Calu3 (cell line): ENCODE measurements at places on chromosomes 16 and 17. TPM values are rescaled to one million over a fixed set of nuclear protein-coding genes. Genes with fewer than 3 reads are reported as not detected.

UNC45B gene
- not detected in 2 replicates for total RNA-seq

KRT24 gene
- total RNA-seq = 2.0 and 2.4 TPM in 2 replicates

HCRT gene
- not detected in 2 replicates for total RNA-seq

ABCA10 gene
- 0.17 and 0.28 TPM in 2 replicates for total RNA-seq

TMEM88 gene
- total RNA-seq = 2.9 and 3.6 TPM in 2 replicates

SRCIN1 gene
- 46.6 and 46.7 TPM in 2 replicates for total RNA-seq

RRAD gene
- total RNA-seq = 1.3 and 2.2 TPM in 2 replicates
